ENCODE measurements at places on chromosomes 4 and X. TPM values are rescaled to one million over a fixed set of nuclear protein-coding genes. Genes with fewer than 3 reads are reported as not detected.
A peak's percentile ranks its signal among the peaks of the same experiment; 100 is the strongest.

DNA sequence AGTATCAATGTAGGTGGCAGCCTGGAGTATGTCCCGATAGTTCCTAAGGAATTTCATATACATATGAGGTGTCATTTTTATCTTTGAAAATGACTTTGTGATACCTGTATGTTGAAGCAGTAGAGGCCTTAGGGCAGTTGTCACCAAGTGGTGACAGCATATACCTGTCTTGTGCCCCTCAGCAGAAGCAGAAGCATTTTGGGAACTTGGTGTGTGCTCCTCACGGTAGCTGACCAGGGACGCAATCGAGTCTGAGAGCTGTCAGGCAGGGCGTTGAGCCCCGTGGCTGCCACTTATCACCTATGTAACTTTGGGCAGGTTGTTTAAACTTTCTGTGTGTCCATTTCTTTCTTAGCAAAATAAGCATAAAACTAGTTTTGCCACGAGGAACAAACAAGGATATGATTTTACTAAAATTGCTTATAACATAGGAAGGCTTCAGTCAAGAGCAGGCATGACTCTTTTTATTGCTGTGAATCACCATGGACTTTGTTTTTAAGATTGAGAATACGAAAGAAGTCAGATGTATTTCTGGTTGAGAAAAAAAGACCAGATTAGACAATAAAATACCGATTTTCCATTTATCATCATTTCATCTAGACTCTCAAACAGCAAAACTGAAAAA, 161.5 kb downstream of the CPE start:
- DNase-seq, result no peak

- DNase-seq, result no peak
These were observed 205.5 kb downstream of the MID1 start for GRCh38 chrX:10414862-10415261.

DNA sequence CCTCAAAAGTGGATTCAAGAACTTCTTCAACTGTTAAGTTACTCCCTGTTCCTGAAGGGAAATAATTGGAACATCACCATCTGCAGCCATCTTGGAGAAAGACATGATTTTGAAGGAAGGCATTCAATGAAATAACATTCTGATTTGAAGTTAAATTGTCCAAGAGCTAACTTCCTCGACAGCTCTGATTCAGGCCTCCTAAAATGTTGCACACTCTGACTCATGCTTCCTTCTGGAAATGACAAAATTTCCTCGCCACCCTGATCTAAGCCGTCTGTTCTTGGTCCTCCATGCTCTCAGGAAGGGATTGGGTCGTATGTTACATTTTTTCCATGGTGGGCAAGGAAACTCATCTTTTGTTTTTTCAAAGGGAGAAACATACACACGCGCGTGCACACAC, 496.9 kb upstream of the DIPK2B start:
- DNase-seq, result no peak

- no peak for DNase-seq
These were observed 638.1 kb upstream of the BOD1L1 start for GRCh38 chr4:14265651-14266050.

DNA sequence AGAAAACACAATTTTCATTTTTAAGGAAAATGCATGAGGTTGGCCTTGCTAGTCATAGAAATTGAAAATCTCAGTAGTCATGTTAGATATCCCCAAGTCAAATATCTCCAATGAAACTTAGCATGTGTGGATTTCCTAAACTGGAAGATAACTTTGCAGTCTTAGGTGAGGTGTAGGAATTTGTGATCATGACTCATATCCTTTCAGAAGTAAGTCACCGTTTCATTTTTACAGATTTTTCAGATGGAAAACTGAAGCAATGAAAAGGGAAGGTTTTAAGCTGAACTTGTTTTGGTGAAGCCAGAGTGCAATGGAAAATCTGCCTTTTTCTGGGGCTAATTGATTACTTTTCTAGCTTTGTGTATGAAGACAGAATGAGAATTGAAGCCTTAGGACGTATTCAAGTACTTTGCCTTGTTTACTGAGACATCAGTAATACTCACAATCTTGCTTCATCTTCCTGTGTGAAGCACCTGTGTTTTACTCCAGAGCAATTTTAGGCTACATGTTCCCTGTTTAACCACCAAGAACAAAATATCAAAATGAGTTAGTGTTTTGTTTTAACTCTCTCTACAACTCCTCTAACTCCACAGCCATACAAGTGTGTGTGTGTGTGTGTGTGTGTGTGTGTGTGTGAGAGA, 1662.8 kb upstream of the ADGRL3 start:
- no peak for DNase-seq

DNA sequence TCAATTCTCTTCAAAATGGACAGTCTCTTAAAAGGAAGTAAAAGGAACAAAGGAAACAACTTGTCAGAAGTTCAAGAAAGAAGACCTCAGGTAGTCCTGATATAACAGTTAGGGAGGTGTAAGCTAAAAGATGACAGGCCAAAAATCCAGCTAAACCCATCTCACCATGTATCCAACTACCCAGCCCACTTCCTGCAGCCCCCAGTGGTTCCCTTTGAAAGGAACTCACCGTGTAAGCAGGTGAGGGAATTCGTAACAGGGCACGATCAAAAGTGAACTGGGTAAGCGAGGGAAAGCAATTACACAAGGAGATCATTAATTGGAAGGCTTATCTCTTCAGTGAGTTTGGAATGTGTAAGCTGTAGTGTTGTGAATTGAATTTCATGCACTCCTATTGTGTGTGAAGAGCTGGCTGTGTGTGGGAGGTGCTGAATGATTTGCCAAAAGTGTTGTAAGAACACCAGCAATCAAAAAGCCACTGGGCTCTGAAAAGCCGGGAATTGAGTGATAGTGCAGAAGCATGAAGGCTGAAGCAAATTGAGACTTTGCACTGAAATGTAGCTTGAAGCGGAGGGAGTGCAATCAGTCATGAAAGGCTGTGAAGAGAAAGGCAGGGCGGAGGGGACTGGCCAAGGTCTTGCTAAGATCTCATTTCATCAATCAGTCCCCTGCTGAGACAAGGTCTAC, 914.2 kb upstream of the LCORL start:
- no peak for DNase-seq

DNA sequence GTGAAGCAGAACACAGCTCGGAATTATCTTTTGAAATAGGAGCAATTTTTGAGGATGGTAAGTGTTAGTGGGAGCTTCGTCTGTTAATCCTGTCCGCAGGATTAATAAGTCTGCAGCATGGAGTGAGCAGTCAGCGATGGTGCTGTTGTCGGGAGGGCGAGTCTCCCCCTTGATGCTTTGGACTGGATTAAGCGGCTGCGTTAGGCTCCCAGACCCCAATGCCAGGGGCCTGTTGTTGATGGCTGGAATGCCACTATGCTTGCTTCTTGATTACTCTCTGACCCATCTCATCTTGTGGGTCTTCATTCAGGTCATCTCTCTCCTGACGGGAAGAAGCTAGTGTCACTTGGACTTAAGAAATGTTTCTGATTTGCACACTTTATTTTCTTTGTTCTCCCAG, 332.6 kb downstream of the ARHGAP10 start:
- DNase-seq, result no peak

DNA sequence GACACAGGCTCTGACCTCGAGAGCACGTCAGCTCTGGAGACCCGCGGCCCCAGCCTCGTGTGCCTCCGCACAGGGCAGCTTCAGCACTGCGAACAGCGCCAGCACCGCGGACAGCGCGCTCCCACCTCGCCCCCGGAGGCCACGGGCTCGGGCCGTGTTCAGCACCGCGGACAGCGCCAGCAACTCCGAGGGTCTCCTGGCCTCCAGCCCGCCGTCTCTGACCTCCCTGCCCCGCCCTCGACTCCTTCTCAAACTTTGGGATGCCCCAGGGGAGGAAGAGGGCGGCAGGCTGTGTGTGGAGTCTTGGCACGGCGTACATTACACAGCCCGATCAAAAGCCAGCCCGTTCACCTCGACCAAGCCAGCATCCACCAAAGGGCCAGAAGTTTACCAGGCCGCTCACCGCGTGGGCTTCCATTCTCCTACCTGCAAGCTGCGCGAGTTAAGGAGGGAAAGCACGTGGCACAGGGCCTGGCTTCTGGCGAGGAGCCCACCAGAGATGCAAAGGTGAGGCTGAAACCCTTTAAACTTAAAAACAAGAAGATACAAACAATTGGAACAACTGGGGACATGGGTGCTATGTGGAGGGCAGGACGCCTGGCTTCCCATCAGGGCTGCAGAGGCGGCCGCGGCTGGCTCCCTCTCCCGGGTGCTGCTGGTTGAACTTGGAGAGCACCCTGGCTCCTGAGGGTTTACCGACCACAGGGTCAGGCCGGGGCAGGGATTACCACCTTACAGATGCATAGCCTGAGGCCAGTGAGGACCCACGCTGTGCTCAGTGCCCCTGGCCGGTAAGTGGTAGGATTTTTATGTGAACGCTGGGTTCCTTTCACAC, 4.5 kb upstream of the NKX1-1 start:
- DNase-seq, result peak; percentile 65

GRCh38 chr4:183599284-183599683, 59.7 kb downstream of the RWDD4 start:
- no peak for DNase-seq

DNA sequence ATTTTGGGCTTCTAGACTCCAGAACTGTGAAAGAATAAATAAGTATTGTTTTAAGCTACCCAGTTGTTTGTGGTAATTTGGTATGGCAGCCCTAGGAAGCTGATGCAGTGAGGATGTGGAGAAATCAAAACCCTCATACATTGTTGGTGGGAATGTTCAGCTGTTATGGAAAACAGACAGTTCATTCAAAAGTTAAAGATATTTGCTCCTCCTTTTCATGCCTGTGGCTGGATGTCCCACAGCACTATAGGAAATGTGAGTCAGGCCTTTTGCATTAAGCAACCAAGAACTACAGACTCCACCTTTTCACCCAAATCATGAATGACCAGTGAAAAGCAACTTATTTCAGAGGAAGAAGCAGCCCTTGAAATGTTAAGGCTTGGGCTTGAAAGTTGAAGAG, 6.7 kb downstream of the BBS12 start:
- no peak for DNase-seq

DNA sequence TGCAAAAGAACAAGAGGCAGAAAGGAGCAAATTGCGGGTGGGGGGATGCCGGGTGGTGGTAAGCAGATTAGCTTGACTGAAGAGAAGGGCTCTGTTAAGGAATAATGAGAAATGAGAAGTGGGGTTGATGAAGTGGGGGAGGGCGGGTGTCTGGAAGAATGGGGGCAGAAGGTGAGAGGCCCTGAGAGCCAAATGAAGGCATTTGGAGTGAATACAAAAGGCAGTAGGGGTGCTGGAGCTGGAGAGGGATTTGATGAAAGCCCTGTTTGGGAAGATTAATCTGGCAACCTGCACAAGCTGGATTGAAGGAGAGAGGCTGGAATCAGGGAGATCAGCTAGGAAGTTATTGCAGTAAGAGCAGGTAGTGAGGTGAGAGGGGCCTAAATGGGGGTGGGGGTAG, 82.1 kb downstream of the GUCY2F start:
- DNase-seq, result no peak

DNA sequence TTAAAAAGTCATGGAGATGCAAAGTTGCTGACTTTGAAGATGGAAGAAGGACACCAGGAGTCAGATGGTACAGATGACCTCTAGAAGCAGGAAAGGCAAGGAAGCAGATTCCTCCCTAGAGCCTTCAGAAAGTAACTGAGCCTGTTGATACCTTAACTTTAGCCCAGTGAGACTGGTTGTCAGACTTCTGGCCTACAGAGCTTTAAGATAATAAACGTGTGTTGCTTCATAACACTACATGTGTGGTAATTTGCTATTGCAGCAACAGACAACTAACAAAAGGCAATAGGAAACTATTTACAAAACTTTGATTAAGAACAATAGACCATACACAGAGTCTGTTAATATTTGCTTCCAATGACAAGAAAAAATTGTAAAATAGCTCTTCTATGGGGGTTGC, 102.0 kb upstream of the USP38 start:
- DNase-seq, result no peak

DNA sequence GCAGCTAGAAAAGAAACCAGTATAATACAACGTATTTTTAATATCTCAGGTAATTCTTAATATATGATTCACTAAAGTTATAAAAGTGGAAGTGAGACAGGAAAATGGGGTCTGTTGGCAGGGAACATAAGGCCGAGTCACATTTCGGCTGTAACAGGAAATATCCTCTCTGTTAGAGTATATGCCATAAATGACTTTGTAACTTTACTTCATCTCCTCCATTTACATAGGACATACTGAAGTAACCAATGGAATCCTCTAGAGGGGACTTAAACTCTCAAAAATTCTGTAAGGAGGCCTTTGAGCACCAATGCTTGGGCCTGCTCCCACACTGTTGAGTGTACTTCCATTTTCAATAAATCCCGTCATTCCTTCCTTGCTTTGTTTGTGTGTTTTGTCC, 71.3 kb downstream of the ANKRD17 start:
- no peak for DNase-seq

DNA sequence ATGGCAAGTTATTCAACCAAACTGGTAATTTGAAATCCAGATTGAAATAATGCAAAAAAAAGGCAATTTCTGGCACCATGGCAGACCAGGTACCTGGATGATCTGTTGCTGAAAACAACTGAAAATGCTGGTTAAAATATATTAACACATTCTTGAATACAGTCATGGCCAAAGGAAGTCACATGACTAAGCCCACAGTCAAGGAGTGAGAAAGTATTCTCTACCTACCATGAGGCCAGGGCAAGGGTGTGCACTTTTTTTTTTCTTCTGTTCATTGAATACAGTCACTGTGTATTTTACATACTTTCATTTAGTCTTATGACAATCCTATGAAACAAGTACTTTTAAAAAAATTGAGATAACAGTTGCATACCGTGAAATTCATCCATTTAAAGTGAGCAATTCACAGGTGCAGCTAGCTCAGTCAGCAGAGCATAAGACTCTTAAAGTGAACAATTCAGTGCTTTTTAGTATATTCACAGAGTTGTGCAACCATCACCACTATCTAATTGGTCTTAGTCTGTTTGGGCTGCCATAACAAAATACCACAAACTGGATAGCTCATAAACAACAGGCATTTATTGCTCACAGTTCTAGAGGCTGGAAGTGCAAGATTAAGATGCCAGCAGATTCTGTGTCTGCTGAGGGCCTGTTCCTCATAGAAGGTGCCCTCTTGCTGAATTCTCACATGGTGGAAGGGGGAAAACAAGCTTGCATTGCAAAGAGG, 4.8 kb upstream of the MPP1 start:
- no peak for DNase-seq

GRCh38 chrX:134431894-134432293, 28.1 kb upstream of the HPRT1 start:
- DNase-seq, result no peak

- no peak for DNase-seq
These were observed 35.4 kb upstream of the PPA2 start for GRCh38 chr4:105509291-105509690.

DNA sequence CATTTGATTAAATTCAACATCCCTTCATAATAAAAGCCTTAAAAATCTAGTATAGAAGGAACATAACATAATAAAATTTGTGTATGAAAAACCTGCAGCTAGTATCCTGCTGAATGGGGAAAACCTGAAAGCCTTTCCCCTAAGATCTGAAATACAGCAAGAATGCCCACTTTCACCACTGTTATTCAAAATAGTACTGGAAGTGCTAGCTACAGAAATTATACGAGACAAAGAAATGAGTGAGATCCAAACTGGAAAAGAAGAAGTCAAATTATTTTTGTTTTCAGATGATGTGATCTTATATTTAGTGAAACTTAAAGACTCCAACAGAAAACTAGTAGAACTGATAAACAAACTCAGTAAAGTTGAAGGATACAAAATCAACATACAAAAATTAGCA, 152.9 kb downstream of the RTL3 start:
- DNase-seq, result no peak

GRCh38 chr4:165308606-165309005, 18.9 kb upstream of the MSMO1 start:
- no peak for DNase-seq

- no peak for DNase-seq
These were observed 276.0 kb downstream of the HS3ST1 start for GRCh38 chr4:11152684-11153083.

Gene P2RY8
- total RNA-seq, result under 0.01 TPM

Gene TMEM144
- total RNA-seq, result 2.4 TPM
